ENCODE measurements at places on chromosomes 1 and 21.

DNA sequence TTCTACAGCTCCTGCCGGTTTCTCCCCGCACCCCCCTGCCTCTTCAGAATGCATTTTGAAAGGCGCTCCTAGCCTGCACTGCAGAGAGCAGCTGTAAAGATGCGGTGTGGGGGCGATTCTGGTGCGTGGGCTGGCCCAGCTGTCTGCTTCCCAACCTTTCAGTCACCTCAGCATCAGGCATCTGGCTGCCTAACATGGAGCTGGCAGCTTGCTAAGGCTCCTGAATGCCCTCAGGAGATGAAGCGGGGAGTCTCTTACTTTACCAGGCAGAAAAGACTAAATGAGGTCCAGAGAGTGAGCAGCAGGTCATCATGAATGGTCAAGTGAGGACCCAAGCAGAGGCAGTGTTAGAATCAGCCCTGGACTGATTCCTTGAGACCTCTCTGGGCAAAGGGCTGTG, 8.7 kb downstream of the IER5 start:
- DNase-seq = no peak

- DNase-seq = no peak
Observed at GRCh38 chr1:236167578-236167977, 25.2 kb downstream of the GPR137B start.

GRCh38 chr1:173410133-173410793, 66.9 kb upstream of the PRDX6 start:
- no peak for DNase-seq

DNA sequence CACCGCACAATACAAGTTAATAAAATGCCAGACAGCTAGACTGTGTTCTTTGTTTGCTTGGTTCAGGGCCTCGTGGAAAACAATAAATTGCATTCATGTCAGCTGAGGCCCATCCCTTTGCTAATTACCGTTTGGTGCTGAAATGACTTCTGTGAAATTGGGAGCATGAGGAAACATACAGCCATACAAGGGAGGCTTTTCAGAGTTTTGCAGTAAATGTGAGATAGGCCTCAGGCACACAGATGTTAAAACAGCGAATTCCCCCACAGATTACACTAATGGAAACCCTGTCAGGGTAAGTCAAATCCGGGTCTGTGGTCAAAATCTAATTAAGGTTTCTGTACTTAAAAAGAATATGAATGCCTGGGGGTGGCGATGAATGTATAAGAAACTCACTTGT, 173.5 kb upstream of the LMO4 start:
- no peak for DNase-seq

DNA sequence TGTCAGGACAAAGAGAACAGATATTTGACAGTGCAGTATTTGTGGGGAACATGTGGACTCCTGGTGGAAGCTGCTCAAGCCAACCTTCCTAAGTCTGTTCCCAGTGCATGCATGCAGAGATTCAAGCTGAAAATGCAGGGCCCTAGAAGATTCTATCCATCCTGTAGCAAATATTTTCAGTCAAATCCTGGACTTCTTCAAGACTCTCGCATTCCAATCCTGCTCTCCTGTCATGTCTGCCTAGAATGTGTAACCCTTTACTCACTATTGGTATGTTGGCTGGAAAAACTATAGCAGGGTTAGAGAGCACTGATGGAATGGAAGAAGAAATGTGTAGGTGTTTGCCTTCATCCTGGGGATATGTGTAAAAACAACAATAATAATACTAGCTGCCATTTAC, 385.6 kb upstream of the PKN2 start:
- DNase-seq = no peak

GRCh38 chr1:201715801-201716741, 112.9 kb upstream of the IPO9 start:
- no peak for DNase-seq

GRCh38 chr1:232306269-232306961, 323.5 kb downstream of the SIPA1L2 start:
- DNase-seq = no peak

DNA sequence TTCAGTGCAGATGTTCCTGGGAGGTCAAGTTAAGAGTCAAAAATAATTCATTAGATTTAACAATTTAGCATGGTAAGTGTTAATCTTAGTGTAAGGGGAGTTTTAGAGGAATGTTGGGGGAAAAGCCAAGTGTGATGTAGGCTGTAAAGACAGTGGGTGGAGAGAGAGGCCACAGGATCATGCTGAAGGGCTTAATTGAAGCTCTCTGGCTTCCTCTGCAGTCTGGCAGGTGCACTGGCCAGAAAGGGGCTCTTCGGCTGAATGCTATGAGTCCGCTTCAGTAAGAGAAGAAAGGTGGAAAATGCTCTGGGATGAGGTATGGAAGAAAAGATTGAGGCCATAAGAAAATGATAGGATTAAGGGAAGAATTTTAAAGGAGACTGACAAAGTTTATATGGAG, 3.0 kb downstream of the BRDT start:
- no peak for DNase-seq

GRCh38 chr1:56339093-56339492, 240.3 kb downstream of the PLPP3 start:
- DNase-seq = no peak

DNA sequence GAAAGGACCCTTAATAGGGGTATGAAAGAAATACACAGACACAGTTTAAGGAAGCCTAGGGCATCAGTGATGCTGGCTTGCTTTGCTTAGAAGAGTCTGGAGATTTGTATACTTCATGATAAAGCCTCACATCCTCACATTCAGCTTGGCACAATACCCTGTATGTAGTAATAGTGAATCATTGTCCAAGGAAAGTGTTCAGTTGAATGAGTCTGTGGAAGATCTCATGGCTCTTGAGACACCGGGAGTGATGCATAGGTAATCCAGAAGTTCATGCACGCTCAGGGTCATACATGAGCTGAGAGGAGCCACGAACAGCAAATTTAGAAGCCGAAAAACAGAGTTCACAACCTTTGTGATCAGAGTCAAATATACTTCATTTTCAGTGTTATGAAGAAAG, 537.2 kb upstream of the TMPRSS15 start:
- DNase-seq = no peak

- DNase-seq = peak; percentile 52
Observed at GRCh38 chr1:233294913-233295236, 650 bp downstream of the PCNX2 start.

- DNase-seq = peak; percentile 84
Observed at GRCh38 chr1:202189001-202189790, 4.4 kb upstream of the LGR6 start.

DNA sequence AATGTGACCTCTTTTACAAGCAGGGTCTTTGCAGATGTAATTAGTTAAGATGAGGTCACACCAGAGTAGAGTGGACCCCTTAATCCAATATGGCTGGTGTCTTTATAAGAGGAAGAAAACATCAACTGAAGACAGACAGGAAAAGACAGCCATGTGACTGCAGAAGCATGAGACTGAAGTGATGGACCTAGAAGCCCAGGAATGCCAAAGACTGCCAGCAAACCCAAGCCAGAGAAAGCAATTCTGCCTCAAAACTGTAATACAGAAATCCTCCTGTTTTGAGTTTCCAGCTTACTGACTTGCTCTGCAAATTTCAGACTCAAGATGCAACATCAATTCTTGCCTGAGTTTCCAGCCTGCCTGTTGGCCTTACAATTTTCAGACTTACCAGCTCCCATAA, 17.3 kb downstream of the ENAH start:
- no peak for DNase-seq

DNA sequence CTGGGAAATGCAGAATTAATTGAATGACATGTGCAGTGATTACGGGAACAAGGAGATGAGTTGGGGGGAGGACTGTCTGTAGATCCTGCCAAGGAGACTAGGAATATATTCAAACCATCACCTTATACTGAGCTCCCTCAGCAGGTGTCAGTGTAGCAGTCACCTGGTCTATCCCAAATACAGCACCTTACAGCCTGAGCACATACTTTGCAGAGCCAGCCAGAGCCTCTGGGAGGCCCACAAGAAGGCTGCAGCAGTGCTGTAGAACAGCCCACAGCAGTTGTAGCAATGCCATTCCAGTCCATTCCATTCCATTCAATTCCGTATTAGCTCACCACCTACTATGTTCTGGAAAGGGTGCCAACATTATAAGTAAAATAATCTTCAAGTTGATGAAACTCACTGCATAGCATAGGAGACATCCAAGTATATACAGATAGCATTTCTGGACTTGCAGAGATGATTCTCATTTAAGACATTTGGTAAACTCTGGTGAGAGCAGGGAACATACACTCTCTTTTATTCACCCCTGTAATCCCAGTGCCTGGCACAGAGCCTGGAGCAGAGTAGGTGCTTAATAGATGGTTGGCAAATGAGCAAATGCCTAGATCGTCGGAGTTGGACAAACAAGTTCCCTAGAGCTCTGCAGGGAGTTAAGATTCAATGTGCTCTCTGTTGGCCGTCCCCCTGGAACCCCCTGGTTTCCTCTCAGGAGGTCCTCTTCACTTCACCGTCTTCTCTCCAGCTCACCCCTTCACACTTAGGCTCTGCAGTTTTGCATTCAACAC, 44.7 kb downstream of the KCNC4 start:
- no peak for DNase-seq

DNA sequence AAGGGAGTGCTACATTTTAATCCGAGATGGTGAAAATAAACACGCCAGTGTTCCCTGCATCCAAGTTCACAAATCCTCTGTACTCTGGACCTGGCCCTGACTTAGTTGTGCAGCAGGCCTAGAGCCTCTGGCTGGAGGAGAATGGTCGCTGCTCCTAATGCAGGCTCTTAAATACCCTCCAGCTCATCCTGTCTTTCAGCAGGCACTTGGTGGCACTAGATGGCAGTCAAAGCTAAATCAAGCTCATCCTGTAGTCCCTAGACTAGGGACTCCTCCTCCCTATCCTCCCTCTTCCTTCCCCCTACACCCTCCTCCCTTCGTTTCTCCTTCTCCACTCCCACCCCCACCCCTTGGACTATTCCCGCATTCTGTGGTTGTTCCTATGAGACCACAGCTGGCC, 41.6 kb upstream of the MTR start:
- peak; percentile 20 for DNase-seq

GRCh38 chr1:75671708-75672107, 52.8 kb upstream of the ACADM start:
- no peak for DNase-seq

- no peak for DNase-seq
Observed at GRCh38 chr1:167420510-167420909, 97.8 kb downstream of the CD247 start.

- DNase-seq = peak; percentile 89
Observed at GRCh38 chr1:112619518-112620376, at the start of gene CAPZA1. Gene CAPZA1, plus strand, starts transcription at chr1:112619832. Its CDS starts 13 bp downstream, at chr1:112619845.

DNA sequence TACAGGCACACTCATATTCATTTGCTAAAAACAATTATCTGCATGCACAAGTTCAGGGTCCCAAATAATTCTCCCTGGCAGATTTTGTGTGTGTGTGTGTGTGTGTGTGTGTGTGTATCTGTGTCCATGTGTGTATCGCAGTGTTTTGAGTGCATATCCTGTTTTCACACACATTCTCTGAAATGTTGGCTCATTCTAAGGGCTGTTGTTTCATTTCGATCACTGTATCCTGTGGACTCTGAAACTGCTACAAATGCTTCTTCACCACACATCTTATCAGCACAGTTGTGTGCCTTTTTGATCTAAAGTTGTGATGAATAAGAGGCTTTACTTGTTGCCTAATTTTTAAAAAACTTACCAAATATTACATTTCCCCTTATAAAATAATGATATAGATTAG, 34.6 kb downstream of the NR5A2 start:
- no peak for DNase-seq

- DNase-seq = no peak
Observed at GRCh38 chr1:57866998-57867397, 443.1 kb upstream of the DAB1 start.

GRCh38 chr21:14753466-14754258, 207.5 kb upstream of the SAMSN1 start:
- no peak for DNase-seq

DNA sequence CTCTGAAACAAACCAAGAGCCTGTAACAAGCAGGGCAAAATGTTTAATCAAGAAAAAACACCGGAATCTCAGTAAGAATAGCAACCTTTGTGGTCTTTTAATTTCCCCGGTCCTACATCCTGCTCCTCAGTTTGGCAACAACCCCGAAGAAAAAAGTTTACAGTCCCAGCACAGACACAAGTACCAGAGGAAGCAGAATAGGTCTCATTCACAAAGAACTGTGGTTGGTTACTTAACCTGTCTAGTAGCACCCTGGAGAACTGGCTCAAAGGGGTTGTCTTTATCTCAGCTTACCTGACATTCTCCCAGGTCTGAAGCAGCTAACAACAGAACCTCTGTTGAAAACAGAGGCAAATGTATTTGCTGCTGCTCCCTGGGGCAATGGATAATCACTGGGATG, 399.3 kb downstream of the AJAP1 start:
- no peak for DNase-seq

DNA sequence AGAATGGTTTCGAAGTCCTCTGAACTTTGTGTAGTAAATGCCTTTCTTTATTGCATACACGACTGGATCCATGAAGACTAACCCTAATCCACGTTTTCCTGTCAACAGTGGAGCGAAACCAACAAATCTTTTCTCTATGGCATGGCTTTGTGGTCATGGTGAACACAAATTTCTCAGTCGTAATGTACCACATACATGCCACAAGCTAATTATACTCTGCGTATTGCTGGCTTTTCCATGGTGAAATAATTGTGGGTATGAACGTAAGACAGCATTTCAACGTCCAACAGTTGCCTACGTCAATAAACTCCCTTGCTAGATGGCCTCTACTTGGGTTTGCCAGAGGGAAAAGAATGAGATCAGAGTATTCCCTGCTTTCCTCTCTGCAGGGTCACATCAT, 27.5 kb downstream of the INTS7 start:
- DNase-seq = no peak

DNA sequence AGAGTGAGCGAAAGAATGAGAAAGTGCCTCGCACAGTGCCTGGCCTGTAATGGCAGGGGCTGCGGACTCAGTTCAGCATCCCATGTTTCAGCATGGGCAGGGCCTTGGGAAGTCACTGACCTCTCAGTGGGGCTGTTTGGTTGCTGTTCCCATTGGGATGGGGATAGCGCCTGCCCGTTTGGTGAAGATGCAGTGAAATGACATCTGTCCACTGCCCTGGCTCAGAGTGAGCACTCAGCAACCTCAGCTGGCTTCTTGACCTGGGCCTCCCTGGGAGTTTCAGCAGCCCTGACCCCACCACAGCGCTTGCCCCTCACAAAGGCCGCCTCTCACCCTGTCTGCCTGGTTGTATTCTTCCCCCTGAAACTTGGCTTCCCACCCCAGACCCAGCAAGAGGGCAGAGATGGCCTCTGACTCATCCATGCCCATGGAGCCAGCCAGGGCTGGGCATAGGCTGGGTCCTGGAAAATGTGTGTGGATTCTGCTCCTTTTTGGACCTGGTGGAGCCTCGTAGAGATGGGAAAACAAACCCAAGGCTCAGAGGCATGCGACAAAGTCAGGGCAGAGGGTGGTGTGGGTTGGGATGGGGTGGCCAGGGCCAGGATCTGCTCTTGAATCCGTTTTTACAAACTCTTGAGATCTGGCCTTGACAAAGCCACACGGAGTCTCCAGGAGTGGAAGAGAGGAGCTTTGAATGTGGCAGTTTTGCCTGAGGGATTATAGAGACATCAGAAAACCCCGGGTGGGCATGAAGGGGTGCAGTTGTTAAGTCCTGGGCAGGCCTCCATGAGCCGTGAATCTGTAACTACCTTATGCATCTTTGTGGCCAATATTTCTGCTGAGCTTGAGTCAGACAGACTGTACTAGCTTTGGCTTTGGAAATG, 1.2 kb downstream of the XKR8 start:
- DNase-seq = no peak

- no peak for DNase-seq
Observed at GRCh38 chr1:230321741-230322420, 104.3 kb downstream of the PGBD5 start.

- DNase-seq = no peak
Observed at GRCh38 chr1:177340601-177341067, 169.9 kb downstream of the BRINP2 start.

GRCh38 chr1:116571215-116571919, 541 bp upstream of the CD58 start:
- no peak for DNase-seq

Measured in NCI-H2081 (cell line).